ENCODE measurements at places on chromosomes 1 and 21.

DNA sequence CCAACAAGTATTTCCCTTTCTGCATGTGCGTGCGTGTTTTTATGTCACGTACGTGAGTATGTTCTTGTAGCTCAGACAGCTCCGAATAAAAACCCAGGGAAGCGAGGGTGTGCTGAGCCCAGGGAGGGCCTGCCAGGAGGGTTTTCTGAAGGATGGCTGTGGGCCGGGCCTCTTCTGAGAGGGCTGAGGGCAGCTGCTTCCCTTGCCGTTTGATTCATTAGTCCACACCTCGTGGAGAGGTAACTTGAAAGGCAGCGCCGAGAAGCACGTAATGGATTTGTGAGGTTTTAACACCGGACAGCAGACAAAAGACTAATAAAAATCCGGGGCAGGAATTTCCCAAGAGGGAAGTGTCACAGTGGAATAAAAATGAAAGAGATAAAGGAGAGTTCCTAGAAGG lies 29.5 kb downstream of the CD247 start:
- no peak for DNase-seq

DNA sequence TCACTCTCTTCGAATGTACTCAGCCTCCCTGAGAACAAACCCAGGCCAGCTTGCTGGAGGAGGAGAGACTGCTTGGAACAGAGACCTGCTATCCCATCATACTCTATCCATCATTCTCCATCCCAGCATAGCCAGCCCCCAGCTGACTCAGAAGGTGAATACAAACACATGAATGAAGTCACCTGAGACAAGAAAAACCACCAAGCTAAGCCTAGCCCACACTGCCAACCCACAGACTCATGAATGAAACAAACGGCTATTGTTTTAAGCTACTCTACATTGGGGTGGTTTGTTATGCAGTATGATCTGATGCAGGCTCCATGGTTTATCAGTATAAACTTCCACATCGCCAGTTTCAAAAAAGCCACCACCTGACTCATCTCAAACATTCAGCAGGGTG lies 395.6 kb downstream of the SETD4 start:
- no peak for DNase-seq

DNA sequence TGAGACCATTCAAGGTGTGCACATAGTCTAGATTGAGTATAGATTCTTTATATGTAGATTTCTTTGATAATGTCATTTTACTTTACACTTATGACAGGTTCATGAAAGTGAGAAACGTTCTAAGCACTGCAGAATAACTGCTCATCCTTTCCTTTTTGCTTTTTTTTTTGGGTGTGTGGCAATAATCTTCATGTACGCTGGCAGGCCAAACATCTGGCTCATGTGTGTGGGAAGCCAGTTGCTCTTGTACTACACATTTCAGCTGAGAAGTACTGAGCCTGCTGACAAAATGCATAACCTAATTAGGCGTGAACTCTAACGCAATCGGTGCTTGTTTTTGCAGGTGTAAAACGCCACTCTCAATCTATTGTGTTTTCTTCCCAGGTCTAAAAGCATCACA lies 350.8 kb upstream of the KAZN start:
- no peak for DNase-seq

GRCh38 chr1:243727503-243728203 lies 122.4 kb downstream of the AKT3 start:
- DNase-seq: no peak

DNA sequence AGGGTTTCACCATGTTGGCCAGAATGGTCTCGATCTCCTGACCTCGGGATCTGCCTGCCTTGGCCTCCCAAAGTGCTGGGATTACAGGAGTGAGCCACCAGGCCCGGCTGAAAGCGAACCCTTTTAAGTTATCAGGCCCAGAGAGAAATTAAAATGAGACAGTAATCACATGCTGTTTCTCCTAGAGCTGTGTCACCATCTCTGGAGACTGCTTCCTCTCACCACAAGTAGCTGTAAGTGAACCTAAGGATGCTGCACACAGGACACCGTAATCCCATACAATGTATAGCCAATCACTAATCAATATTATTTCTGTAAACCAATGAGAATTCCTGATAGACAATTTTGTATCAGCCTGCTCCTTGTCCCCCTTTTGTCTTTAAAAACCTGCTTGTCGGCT lies 5.7 kb upstream of the CSTB start:
- no peak for DNase-seq
